ENCODE measurements at places on chromosomes 13 and 19.
A peak's percentile ranks its signal among the peaks of the same experiment; 100 is the strongest.

- no peak for DNase-seq
Measured at GRCh38 chr13:73428137-73428536, 369.3 kb downstream of the KLF5 start.

GRCh38 chr19:16106121-16106520 is 5.6 kb upstream of the RAB8A start:
- DNase-seq = no peak

- no peak for DNase-seq
Measured at GRCh38 chr13:108855737-108856387, 226.5 kb downstream of the MYO16 start.

DNA sequence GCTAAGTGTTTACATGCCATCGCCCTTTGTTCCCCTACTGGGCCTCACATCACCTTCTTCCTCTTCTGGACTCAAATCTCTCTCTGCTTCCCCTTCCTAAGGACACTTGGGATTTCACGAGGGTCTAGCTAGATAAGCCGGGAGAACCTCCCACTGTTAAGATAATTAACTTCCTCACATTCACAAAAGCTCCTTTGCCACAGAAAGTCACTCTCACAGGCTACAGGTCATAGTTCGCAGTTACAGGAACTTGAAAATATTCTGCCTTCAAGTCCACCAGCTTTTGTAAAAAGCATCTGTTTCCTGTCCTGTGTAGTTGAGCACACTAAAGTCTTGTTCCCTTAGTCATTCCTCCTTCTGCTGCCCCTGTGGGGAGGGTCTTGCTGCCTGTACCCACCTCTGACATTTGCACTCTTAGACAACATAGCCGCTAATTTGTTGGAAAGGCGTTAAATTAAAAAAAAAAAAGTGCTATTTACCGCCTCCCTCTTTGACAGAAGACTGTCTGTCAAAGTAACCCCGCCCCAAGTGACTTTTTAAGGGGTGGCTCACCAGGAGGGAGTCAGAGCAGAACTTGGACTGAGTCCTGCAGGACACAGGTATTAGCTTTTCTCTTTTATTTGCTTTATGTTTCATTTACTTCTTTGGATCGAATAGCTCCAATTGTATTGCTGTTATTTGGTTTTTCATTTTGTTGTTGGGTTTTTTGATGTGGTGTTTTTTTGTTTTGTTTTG is 26.8 kb upstream of the CEACAM21 start:
- DNase-seq = no peak

DNA sequence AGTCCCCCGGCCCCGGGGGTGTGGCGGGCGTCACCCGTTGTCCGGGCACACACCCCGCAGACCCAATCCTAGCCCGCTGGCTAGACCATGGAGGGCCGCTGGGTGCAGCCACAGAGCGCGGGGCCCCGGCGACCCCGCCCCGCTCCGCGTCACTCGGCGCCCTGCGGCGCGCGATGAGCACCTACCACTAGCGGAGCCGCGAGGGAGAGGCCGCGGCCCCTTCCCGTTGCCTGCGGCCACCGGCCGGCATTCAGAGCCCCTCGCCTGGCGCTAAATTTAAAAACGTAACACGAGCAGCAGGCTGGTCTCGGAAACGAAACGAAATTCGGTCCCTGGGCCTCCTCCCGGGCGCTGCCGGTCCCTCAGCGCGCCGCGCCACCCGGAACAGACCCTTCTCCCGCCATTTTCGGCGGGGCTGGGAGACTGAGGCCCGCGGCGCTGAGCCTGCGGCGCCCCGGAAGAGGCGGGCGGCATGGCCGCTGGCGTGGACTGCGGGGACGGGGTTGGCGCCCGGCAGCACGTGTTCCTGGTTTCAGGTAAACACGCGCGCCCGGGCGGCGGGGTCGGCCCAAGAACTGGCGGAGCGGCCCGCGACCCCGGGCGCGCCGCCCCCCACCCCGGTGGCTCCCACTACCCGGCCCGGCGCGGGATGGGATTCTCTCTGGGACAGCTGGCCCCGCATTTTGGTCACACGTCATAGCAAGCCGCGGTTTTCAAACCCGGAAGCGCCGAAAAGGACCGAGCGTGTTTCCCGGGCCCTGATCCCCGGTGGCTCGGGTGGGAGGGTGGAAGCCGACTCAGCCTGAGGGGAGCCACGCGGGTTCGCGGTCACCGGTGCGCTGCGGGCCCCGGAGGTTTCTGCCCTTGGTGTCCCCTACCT is at the start of gene RNASEH2B:
TSS of gene RNASEH2B (plus strand) at position 187 of the 880 bp plus-strand sequence. CDS start at position 473, 286 bp downstream.
- no peak for DNase-seq

DNA sequence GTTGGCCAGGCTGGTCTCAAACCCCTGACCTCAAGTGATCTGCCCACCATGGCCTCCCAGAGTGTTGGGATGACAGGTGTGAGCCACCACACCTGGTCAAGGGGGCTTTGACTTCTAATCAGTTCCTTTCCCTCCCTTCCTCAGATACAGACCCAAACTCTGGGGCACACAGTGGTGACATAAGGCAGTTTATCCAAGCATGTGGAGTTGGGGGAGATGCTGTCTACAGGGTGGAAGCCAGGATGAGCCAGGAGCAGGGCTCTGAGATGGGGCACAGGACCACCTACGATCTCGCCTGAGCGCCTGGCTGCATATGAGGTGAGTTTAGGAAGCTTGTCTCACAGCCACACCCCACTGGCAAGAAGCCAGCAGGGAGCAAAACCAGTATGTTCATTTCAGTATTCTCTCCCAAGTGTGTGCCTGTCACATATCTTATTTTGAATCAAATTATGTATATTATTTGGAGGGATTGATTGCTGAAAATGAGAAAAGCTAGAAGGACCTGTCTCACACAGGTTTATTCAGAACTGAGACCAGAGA is 67.7 kb downstream of the KCTD15 start:
- no peak for DNase-seq

- DNase-seq = peak; percentile 96
Measured at GRCh38 chr19:46963093-46963734, 56.4 kb upstream of the NPAS1 start.

Measured in HS-5 (cell line).